ENCODE measurements at places on chromosomes 3 and 15.

- DNase-seq = no peak
These were observed 5.5 kb downstream of the RNU5B-1 start for GRCh38 chr15:65309882-65310418.

DNA sequence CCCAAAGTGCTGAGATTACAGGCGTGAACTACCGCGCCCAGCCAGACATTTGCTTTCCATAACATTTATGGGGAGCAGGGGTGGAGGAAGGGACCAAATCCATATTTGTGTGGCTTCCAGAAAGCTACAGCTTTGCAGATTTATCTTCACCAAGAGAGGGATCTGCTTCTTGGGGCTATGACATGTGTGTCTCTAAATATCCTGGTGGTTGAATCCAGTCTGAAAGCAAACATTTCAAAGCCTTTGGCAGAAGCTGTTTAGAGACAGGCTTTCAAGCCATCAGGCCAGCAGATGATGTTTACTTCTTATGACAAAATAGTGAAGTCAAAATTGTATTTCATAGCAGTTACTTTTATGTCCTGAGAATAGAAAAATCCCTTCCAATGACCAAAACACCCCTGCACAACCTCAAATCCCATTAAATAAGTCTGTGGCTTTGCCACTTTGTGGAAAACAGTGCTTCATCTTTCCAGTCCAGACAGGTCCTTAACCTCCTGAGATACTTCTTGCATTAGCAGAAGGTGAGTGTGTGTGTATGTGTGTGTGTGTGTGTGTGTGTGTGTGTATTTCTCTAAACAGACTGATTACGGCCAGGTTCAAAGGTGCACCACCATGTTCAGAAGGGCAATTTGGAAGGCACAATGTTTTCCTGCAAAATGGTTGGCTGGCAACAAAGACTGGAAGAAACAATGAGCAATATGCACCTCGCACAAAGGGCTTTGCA, 191.4 kb upstream of the LRIG1 start:
- DNase-seq = no peak

GRCh38 chr15:39130556-39131379, 450.1 kb upstream of the THBS1 start:
- DNase-seq = no peak

GRCh38 chr3:115683773-115684172, 60.5 kb downstream of the GAP43 start:
- DNase-seq = no peak

DNA sequence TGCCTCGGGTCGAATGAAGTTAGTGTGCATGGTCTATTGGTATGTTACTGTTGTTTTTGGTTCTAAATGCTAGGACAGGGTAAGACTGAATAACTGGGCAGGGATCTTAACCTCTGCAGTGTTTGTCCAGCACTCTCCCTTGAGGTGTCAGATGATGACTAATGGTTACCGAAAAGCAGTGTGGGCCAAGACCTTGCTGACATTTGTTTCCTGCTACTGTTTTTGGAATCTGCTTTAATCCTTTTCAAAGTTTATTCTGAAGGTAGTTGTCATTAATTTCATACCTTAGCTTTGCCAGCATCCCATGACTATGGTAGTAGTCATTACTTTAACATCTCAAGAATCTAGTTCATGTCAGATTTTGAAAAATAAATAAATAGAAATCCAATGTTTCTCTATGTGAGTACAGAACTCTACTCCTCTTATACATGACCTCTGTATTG, 117.0 kb downstream of the P3H2 start:
- no peak for DNase-seq

DNA sequence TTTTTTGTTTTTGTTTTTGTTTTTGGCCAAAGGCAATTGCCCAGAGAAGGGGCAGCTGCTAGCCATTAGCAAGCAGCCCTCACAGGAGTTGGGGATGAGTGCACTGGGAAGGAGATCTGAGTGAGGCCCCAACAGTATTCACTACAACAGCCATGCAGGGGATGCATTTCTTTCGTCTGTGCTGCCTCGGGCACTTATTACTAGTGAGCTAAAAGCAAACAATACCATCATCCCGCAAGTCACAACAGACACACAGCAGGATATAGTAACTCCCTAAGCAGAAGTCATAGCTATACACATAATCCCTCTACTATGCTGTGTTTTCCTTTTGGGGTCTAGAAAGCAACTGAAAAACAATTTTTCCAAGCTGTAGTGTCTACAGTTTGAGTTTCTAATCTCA, 27.2 kb downstream of the CRTAP start:
- no peak for DNase-seq

DNA sequence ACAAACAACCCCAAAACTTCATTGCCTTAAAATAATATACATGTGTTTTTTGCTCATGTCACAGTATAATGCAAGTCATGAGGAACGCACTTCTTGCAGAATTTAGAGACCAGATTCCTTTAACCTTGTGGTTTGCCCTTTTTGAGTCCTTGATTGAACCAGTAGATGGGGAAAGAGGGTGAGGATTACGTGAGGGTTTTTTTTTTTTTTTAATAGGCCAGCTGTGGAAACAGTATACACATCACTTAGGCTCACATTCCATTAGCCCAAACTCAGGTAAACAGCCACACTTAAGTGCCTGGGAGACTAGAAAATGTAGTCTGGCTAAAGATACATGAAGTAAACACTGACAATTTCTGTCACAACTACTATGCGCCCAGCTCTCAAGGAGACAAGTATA, 114.9 kb upstream of the MLF1 start:
- DNase-seq = no peak

DNA sequence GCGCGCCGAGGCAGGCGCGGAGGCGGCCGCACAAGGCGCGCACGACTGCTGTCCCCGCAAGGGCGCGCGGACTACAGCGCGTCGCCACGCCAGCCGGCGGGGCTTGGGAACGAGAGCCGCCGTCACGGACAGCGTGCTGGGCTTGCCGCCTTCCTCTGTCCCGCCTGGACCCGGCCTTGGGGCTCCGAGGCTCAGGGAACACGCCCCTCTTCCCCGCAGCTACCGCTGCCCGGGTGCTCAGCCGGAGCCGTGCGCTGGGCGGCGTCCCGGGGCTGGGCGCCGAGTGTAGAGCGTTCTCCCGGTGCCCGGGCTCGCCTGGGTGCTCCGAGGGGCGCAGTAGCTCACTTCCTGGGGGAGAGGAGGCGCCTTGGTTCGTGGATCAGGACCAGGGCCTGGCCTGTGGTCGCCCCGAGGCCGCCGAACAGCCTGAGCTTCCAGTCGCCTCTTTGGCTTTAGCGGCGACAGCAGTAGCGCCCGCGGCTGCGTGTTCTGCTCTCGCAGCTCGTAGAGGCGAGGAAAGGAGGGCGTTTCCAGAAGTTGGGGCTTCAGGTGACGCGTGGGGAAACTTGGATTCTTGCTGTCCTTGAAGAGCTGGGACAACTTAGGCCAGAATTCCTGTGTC, 226.7 kb upstream of the C2CD4B start:
- peak; percentile 90 for DNase-seq

DNA sequence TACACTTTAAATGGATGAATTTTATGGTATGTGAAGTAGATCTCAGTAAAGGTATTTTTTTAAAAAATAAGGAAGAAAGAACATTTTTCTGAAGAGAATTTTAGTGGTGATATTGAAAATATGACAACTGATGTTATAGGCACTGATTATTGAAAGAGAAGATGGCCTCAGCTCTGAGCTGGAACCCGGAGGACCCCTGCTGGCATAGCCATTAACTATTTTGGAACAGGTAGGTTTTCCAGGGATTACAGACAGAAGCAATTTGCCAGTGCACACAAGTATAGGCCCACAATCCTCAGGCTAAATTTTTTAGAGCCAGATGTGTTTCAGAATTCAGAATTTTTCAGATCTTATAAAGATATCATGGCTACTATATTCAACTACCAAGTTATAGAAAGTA, 315.9 kb upstream of the GPR149 start:
- no peak for DNase-seq

DNA sequence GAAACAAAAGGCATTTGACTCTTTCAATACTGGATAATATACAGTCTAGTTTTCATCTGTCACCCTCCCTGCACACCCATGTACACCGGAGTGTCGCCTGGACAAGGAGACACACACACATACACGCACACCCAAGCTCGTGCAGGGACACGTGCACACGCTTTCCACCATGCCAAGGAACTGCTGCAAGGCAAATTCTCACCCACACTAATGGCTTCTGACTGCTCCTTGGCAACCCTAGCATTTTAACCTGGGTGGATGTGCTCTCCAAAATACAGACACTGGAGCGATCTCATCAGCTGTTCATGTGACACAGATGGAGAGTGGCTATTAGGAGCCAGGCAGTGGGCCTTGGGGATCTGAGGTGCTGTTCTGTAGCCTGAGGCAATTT, 61.6 kb downstream of the MEIS2 start:
- DNase-seq = no peak

DNA sequence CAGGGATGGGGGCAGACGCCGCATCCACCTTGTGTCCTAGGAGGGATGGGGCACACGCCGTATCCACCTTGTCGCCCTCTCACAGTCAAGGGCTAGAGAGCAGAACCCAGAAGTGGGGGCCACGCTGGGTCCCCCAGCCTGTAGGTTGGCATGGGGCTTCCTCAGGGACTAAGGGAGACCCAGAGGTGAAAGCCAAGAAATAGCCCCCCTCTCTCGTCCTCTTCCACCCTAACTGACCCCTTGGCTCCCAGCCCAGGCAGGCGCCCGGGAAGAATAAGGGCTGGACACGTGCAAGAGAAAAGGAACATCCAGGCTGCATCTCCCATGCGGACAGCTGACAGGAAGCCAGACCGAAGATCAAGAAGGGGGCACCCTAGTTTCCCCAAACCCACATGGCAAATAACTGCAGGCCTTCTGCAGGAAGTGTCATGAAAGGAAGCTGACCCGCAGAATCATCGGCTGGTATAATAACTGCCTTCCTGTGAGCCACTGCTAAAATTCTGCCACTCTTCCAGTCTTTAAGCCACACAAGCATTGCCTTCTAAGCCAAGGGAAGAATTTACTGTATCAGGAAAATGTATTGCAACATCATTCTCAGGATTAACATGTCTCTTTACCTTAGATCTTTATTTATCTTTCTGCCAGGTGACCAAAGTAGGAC, 38.5 kb upstream of the TFRC start:
- DNase-seq = peak; percentile 32

DNA sequence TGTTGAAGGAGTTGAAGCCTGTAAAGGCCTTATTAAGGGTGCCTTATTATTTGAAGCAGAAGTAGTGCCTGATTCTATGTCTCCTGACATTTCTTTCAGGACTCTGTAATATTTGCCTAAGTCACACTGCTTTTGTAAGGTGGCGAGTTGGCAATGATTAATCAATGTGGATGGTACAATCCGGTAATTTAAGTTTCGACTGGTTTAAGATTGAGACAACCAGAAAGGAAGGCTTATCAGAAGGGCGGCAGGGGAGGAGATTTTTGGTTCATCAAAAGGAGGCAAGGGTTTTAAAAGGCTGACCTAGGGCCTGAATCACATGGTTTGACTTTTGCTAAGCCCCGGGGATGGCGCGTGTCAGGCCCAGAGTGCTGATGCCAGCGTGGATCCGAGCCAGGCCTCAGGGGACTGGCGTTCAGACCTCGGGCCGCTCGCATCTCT, 830 bp upstream of the RNF13 start:
- peak; percentile 85 for DNase-seq

- no peak for DNase-seq
These were observed 70.6 kb upstream of the STT3B start for GRCh38 chr3:31462050-31462569.

- no peak for DNase-seq
These were observed 238.1 kb upstream of the SETMAR start for GRCh38 chr3:4065085-4065484.

DNA sequence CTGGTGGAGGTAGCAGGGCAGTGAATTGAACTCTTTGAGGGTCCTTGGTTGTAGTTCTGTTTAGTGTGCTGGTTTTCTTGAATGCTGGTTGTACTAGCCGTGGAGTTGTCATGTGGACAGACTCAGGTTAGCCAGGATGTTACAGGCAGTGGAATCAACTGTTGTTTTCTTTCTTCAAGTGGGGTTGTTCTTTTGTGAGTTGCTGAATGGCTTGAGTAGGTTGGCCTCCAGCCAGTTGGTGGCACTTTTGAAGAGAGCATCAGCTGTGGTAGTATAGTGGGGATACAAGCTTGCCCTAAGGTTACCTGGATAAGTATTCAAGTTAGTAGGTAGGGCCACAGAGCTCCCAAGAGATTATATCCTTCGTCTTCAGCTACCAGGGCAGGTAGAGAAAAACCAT, 31.8 kb upstream of the RARB start:
- DNase-seq = no peak

DNA sequence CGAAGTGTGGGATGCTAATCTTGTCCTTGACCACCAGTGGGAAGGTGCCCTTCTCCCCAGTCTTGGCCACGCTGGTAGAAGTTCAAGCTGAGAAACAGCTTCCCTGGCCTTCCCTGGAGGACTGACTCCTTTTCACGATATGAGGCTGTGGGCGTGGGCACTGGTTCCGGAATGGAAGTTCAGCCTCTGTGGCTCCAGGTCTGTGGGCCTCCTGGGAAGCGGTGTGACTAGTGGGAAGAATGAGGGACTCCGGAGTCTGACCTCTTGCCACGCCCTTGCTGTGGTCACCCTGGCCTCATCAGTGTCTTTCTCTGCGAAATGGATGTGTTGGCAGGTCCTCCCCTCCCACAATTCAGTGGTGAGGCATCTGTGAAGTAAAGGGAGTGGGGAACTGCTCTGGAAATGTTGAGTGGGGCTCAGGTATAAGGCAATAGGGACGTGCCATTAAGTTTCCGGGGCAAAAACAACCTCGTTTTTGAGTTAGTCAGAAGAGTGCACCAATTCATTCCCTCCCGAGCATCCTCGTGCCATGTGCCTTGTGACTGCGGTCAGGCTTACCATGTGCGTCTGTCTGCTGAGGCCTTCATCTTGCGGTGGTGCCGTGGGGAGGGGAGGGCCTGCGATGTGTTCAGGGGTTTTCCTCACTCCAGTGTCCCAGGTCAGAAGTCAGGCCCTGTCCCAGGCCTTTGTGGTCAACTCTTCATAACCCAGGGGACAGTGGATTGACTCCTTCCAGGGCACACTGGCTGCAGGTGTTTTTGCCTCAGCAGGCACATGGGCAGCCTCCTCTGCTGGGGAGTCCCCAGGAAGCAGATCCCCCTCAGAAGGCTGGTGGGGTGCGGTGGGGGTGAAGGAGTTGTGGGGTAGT, 11.8 kb upstream of the SEC13 start:
- no peak for DNase-seq

- DNase-seq = no peak
These were observed 21.7 kb downstream of the SLMAP start for GRCh38 chr3:57777774-57778173.

DNA sequence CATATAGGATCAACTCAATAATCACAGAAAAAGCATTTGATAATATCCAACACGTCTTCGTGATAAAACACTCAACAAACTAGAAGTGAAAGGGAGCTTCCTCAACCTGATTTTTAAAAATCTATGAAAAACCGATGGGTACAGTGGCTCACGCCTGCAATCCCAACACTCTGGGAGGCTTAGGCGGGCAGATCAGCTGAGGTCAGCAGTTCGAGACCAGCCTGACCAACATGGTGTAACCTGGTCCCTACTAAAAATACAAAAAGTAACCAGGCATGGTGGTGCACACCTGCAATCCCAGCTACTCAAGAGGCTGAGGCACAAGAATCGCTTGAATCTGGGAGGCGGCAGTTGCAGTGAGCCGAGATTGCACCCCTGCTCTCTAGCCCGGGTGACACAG, 2.2 kb upstream of the MFGE8 start:
- no peak for DNase-seq

All from lower leg skin (tissue), 4 donors.